ENCODE measurements at places on chromosomes 1 and 21.

GRCh38 chr21:31455506-31455905 lies 111.4 kb upstream of the TIAM1 start:
- DNase-seq, result peak; percentile 93

GRCh38 chr1:232518349-232518748 lies 111.6 kb downstream of the SIPA1L2 start:
- DNase-seq, result no peak

DNA sequence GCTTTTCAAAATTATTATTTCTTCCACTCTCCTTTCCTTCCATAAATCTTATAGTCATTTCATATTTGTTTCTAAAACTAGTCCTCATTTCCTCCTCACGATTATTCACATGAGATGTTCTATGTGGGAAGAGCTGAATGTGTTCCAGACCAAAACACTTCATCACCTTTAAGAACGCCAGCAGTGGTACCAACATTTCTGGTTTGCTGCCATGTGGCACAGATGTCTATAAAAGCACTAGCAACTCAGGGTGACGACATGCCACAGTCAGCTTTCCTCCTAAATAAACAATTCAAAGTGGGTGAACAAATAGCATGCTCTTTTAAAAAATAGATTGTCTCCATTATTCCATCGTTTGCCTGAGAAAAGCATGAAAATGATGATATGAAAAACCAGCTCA lies 1217.8 kb upstream of the ADGRL2 start:
- no peak for DNase-seq

DNA sequence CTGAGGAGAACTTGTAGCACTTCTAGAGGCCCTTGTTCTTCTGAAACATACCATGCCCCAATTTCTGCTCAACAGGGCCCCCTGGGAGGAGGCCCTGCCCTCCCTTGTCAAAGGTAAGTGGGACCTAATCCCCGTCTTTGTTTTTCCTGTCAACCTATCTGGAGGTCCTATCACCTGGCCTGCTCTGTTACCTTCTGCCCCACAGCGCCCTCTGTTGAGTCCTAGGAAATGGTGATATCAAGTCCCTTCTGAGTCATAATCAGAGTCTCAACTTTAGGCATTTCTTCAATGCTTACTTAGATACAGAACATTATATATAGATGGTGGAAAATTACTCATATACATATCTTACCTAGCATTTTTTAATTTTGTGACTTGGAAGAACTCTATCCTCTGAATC lies 28.2 kb upstream of the FCRL4 start:
- no peak for DNase-seq

DNA sequence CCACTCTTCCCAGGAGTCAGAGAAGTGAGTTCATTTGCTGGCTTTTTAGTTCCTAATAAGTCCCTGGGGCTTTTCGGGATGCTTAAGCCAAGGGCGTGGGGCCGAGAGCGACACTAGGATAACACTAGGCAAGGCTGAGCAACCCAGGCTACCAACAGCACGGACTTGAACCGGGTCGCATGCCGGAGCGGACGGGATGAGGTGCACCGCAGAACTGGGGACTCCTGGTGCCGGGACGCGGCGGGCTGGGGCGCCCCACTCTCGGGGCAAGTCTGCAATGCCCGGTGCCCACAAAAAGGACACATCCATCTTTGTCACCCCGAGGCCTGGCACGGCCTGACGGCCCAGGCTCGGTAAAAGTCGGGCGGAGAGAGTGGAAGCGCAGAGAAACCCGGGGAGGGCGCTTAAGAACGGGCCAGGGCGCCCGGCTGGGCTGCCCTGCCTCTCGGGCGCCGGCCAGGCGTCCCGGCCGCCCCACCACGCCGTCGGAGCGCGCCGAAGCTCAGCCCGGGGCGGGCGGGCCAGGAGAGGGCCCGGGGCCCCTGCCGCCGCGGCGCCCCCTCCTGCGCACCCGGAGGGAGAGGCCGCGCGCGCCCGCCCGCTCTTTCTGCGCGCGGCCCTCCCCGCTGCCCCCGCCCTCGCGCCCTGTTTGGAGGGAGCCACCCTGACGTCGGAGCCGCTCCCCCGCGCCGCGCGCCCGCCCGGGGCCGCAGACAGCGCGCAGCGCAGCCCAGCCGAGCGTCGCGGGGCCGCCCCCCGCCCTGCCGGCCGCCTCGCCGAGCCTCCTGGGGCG lies at the start of gene NBL1:
TSS of gene NBL1 (plus strand) at position 710 of the 793 bp plus-strand sequence. CDS start 10,720 bp downstream, outside the sequence.
- no peak for DNase-seq

DNA sequence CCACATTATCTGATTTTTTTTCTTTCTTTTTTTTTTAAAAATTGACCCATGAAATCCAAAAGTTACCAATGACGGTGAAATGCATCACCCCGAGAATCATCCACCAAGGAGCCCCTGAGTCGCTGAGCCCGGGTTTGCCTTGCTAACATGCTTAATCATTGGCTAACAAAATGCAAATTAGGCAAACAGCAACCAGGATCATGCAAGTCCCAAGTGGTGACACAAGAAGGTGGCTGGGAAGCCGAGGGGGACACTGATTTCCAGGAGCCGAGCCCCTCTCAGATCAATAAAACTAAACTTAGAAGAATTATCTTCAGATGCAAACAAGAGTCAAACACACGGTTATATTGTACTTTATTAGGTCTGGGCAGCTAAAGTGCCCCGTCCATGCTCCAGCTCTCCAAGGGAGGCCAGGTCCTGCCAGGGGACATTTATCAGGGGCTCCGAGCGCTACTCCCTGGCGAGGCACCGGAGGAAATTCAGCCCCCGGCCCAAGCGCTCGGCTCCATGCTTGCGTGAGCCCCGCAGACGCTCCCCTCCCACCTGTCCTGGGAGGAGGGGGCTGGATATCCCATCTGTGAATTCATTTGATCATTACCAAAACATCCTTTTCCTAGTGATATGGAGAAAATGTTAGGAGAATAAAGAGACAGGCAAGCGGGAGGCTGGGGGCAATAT lies 154.1 kb downstream of the NPHP4 start:
- no peak for DNase-seq

DNA sequence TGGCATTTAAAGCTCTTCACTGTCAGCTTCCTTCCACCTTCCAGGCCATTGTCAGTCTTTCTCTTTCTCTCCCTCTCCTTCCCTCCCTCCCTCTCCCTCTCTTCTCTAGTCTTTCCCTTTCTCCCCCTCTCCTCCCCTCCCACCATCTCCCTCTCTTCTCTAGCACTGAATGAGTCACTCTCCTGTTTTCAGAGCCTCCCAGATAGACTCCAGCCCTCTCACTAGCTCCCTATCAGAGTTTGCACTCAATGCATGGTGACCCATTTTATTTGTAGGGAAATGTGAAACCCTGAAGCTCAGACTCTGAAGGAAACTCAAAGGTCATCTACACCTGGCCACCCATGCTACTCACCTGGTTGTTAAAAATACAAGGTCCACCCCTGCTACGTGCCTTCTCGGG lies 4.4 kb upstream of the MATN1 start:
- no peak for DNase-seq

DNA sequence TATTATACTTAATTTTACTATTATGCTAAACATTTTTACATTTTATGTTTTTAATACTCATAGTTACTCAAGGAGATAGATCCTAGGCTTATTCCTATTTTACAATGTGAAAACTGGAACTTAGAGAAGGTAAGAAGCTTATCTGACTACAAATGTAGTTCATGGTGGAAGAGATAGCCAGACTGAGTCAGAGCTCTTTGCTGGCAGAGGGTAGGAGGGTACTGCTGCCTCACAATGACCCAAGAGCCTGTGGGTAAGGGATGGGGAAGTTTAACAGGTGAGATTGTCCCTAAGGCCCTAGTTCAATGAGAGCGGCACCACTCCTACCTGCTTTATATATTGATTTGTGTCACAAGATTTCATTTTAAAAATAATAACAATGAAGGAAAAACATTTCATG lies 34.1 kb upstream of the NEK7 start:
- no peak for DNase-seq

- DNase-seq, result no peak
Measured at GRCh38 chr21:28590676-28591075, 402.0 kb downstream of the LTN1 start.

DNA sequence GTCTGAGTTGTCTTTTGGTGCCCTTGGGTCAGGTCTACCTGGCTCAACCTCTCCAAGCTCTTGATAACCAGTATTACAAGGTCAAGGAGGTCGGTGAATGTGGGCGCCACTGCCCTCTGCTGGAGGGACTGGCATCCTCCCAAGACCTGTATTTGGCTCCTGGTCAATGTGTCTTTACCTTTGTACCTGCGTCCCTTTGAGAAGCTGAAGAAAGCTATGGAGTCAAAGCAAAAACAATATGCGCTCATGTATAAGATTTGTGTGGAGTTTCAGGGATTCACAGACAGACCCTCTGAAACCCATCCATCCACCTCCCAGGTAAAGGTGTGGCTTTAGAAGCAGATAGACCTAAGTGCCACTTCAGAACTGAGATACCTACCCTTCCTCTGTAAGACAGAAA lies 61.8 kb upstream of the NBL1 start:
- peak; percentile 12 for DNase-seq

- peak; percentile 73 for DNase-seq
Measured at GRCh38 chr21:36125512-36126207, 9.2 kb upstream of the CBR3 start.

DNA sequence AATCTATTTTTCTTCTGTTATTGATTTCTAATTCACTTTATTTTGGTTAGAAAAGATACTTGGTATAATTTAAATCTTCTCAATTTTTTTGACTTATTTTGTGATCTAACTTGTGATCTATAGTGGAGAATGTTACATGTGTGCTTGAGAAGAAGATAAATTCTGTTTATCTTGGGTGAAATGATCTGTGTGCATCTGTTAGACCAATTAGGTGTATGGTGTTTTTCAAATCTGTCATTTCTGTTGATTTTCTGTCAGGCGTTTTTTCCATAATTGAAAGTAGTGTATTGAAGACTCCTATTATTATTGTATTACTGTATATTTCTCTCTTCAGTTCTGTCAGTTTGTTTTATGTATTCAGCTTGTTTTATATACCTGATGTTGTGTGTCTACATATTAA lies 1668.3 kb downstream of the PLA2G4A start:
- no peak for DNase-seq

DNA sequence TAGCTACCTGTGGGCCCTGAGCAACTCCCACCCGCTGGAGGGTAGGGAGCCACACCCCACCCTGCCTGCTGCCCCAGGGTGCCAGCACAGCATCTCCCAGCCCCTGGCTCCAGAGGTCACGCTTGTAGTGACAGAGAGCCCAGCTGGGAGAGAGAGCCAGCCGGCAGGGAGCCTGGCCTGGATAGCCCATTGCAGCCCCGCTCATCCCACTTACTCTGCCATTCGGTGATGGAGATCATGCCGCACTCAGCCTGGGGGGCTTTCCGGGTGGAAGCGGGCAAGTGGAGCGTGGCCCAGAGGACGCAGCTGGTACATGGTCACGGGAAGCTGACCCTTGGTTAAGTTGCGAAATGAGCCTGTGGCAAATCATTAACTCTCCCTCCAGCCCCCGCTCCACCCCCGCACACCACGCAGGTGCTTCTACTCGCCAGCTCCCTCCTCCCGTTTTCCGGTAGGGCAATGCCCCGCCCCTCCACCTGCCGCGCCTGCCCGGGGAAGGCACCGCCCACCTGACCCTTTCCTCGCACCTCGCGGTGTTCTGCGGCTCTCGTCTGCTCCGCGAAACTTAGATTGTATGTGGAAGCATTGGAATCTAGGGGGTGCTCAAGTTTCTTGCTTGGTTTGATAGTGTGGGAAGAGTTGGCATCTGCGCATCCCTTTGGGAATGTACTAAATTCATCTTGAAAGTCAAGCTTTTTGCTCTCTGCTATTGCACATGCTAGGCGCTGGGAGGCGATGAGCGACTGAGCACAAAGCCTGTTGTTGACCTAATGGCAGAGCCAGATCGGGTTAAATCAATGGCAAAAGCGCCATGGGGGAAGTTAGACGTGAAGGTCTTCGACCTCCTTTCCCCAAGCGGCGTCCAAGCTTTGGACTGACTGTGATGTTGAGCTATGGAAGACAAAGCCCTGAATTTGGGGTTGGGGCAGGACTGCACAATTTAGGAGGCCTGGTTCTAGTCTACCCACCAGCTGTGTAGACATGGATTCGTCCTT lies at the start of gene GOLT1A:
TSS of gene GOLT1A (minus strand) at position 321 of the 995 bp plus-strand sequence. CDS start at position 239, 82 bp downstream.
- DNase-seq, result peak; percentile 62

GRCh38 chr1:161763522-161764098 lies 2.5 kb upstream of the ATF6 start:
- peak; percentile 16 for DNase-seq
